ENCODE measurements at places on chromosomes 7 and 10.
A peak's percentile ranks its signal among the peaks of the same experiment; 100 is the strongest.

- no peak for DNase-seq
Measured at GRCh38 chr10:57320416-57320815, 947.3 kb downstream of the IPMK start.

GRCh38 chr10:111551001-111551400, 474.2 kb downstream of the ADRA2A start:
- DNase-seq = no peak

GRCh38 chr10:120217736-120218135, 239.3 kb upstream of the PLPP4 start:
- DNase-seq = no peak

DNA sequence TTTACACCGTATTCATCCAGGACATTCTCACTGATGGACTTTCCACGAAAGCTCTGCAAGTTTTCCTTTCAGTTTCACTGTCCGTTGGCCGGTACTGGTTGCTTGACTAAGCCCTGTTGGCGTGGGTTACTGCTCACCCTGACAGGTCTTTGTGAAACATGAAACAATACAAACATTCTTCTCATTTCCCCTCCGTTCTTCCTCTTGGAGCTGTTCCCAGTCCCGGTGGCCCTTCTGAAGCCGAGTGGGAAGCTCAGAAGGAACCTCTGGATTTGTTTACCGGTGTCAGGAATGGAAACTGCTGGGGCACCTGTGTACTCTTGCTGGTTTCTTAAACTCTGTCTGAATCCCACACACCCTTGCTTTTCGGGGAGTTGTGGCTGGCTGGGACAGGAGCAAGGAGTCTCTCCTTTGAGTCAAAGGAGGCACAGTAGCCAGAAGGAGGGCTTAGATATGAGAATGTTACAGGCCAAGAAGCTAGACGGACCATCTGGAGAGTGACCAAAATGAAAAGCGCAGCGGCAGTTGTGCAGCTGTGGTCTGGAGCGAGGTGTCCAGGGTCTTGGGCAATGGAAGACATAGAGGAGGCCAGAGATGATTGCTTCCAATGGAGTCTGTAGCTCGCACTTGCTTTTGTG, 45.7 kb downstream of the LYZL2 start:
- peak; percentile 74 for DNase-seq

GRCh38 chr7:102991540-102992214, 78.9 kb downstream of the LRRC17 start:
- peak; percentile 95 for DNase-seq
